ENCODE measurements at places on chromosomes 7 and 10.
A peak's percentile ranks its signal among the peaks of the same experiment; 100 is the strongest.

- DNase-seq, result no peak
These were observed 12.7 kb downstream of the CUL1 start for GRCh38 chr7:148711191-148712102.

DNA sequence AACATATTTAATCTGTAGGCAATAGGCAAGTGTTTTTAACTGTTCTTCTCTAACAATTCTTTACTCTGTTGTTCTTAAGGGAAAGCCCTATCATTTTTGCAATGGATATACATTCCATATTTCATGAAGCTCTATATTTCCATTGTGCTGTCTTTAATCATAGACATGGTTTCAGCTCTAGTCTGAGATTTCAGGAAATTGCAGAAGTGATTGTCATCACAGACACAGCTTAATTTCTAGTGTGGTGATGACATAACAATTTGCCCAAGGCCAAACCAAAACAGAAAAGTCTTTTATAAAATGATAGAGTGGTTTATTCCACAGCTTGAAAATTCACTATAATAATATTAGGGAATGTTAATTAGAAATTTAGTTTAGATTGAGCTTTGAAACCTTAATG is 494.1 kb upstream of the SEMA3A start:
- no peak for DNase-seq

GRCh38 chr10:75662715-75663114 is 231.3 kb downstream of the LRMDA start:
- DNase-seq, result no peak

DNA sequence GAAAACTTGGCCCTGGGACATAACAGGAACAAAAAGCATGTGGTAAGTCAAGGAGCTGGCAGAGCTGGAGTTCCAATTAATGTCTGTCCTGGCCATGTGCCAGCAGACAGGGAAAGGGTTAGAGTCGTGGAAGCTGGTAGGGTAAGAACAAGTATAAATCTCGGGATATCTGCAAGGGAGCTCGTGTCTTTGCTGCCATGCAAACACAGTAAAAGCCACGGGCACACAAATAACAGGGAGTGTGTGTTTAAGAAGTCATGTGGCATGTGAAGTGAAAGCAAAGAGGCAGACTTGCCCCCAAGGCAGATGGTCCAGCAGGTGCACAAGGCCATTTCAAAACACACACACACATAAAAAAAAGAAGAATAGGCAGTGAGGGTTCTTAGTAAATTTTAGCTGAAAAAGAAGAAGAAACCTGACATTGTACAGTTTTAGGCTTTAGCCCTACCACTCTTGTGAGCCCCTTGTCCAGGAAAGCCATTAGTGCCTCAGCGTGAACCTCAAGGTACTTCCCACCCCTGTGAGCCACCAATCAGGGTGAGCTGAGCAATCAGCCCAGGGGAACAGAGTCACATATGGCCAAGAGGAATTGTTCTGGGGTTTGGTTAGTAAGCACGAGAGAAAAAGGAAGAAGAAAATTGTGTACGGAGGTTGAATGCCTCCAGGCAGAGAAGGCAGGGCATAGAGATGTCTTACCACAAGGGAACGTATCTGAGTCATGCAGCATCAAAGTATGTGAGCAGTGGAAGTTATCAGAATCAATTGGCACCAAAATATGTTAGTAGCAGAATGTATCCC is 32.8 kb upstream of the ARHGAP12 start:
- DNase-seq, result no peak

DNA sequence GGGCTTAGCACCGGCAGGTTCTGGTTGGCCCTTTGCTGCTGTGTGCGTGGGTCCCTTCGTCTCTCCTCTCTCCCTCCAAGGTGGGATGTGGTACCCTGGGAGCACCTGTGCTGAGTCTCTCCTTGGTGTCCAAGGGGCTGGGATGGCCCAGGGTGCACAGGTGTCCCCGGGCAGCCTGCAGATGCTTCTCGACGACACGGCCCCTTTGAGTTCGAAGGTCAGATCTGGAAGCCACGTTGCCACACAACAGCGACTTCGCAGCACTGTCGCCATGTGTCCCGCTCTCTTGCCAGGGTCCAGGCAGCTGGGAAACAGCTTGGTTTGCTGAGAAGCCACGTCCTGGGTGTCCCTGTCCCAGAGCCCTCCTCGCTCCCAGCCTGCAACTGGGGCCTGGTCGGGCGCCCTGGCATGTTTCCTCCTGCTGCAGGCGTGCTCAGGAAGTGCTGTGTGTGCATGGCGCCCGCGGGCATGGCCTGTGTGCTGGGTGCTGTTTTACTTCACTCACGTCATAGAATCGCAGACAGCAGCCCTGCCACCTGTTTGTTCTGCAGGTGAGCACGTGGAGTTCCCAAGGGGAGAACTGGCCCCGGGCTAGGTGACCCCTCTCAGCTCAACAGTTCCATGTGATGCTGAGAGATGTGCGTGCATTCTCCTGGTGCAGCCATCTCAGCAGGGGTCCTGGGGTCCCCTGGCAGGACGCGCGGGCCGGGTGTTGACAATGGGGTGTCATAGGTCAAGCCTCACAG is 70.9 kb downstream of the DNAJB6 start:
- DNase-seq, result no peak

GRCh38 chr7:155864271-155864985 is 52.2 kb upstream of the SHH start:
- DNase-seq, result no peak

GRCh38 chr10:81251457-81252115 is 623.4 kb upstream of the NRG3 start:
- no peak for DNase-seq

DNA sequence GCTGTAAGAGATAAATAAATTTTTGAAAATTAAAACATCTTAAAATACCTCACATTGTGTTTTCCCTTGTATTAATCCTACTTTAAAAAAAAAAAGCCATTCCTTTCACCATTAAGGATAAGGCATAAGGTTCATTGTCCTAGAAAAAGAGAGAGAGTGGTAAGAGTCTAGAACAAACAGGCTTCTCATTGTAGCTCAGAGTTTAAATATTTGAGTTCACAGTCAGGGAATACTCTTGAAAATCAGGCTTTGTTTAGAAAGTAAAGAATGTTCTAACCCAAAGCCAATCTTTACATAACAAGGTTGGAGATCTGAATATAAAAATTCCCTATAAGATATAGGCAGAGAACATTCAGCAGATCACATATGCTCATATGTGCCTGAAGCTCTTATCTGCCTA is 40.2 kb upstream of the TES start:
- no peak for DNase-seq

- DNase-seq, result no peak
These were observed 113.0 kb downstream of the TRIL start for GRCh38 chr7:28845106-28845505.

DNA sequence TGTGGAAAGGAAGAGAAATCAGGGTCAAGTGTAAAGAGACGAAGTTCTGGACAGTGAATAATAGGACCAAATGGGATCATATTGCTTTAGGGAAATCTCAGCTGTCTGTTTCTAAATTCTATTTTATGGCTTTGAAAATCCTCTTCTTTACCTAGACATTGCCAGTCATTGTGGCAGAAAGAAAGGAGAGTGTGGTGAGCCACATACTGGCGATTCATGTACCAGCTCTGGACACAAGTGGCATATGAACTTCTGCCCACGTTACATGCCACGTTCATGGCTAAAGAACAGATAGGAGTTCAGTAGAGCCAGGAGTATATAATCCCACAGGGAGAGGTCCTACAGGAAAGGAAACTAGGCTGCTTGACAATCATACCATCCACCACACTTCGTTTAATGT is 28.0 kb downstream of the STARD3NL start:
- DNase-seq, result no peak

DNA sequence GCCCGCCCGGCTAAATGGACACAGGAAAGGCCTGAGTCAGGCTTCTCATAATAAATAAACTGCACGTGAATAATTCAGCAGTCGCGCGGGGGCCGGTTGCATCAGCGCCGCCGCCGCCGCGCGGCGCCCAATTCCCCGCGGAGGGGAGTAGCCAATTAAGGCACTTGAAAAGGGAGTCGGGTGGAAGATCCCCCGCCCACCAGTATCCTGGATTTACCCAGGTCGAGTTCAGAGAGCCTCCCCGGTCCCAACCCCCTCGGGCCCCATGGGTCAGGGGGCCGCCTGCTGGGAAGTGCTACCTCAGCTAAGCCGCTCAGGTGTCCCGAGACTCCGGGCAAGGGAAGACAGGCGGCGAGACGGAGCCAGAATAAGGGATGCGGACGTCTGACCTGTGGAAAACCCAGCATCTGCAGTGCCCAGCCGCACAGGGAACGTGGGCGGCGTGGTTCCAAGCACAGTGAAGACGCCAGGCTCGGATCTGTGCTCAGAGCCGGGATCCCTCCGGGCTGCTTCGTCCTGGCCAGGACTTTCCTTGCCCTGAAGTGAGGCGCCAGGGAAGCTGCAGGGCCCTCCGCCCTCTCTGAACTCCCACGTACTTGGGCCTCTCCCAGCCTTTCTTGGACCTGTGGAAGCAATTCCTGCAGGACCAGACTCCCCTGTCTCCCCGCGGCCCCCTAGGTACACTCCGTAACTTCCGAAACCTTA is 7.3 kb upstream of the LBX1 start:
- no peak for DNase-seq

GRCh38 chr10:83680470-83680891 is 458.8 kb upstream of the GHITM start:
- no peak for DNase-seq

- no peak for DNase-seq
These were observed 42.4 kb downstream of the P4HA1 start for GRCh38 chr10:73054286-73054685.

DNA sequence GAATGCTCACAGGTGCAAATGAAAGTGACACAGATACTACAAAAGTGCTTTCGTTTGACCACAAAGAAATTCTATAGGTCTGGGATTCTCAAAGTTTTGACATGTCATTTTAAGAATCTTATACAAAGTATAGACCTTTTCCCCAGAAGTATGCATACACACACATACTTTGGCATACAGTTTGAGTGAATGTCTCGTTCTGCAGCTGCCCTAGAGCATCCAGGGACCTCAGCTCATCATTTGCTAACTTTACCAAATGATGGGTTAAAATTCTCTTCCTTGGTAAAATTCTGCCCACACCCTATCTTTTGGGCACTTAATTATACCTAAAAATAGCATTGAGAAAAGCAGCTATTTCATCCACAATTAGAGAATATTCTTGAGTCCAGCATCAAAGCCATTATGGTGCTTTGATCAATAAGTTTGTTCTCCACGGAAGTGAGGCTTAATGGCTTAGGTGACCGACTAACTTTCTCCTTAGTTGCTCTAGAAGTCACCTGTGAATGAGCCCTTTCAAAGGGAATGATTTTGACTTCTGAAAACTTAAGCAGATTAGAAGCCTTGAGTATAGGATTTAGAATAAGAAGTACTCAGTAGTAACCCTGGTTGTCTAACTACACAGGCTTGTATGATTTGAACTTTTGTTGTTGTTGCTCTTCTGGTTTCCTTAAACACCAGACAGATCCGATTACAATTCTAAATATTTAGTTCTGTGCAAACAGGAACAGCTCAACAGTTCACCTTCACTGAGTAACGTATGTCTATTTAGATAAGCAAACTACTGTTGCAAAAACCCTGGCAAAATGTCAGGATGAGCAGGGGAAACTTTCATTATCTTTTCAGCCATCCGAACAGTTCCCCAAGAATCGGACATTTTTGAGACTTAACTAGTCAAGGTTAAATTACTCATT is 70.6 kb downstream of the CNNM2 start:
- DNase-seq, result no peak

- peak; percentile 76 for DNase-seq
These were observed 58.2 kb upstream of the YAE1 start for GRCh38 chr7:39507866-39508551.

- DNase-seq, result no peak
These were observed 41.6 kb upstream of the EPHB6 start for GRCh38 chr7:142813226-142813625.

GRCh38 chr10:14684354-14684753 is 90.3 kb downstream of the FAM107B start:
- no peak for DNase-seq

DNA sequence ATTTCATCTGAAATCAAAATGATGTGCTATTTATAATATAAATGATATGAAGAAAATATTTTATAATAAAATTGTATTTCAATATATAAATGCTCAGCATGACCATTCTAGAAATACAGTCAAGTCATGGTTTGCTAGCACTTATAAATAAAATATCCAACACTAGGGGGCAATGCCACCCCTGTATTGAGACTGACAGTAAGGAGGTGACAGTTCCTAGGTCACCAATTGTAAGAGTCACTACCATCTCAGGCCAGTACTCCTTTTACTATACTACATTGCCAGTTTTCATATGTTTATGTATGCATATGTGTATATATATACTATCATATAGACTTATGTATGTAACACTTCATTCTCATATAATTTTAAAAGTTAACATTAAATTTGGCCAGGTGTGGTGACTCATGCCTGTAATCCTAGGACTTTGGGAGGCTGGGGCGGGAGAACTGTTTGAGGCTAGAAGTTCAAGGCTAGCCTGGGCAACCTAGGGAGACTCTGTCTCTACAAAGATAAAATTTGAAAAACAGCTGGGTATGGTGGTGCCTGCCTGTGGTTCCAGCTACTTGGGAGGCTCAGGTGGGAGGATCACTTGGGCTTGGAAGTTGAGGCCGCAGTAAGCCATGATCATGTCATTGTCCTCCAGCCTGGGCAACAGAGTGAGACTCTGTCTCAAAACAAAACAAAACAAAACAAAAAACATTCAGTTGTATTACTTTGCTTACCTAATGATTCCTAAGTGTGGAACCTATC is 2.4 kb upstream of the CNOT4 start:
- DNase-seq, result no peak

DNA sequence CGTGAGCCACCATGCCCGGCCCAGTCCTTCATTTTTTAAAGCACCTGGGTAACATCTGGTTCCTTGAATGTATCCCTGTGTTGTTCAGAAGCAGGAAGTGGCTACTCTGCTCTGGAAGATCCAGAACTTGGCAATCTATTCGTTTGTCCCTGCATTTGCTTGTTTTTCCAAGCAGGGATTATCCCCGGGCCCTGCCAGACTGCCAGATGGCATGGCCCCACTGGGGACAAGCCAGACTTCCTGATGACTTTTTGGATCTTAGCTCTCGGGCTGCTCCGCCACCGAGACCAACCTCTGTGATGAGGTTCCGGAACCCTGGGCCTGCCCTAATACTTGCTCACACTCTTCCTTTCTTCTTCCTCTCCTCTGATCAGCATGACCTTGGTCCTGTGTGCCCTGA is 496.7 kb downstream of the TYW1 start:
- DNase-seq, result no peak

DNA sequence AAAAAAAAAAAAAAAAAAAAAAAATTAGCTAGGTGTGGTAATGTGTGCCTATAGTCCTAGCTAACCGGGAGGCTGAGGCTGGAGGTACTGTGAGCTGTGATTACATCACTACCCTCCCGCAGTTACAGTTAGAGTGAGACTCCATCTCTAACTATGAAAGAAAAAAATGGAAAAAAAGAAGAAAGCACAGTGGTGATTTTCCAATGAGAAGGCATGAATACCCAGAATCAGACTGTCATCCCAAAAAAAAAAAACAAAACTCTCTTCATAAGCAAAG is 269.9 kb upstream of the MKLN1 start:
- no peak for DNase-seq

GRCh38 chr7:22677680-22678079 is 49.3 kb upstream of the IL6 start:
- DNase-seq, result no peak

- no peak for DNase-seq
These were observed 2.5 kb upstream of the MLXIPL start for GRCh38 chr7:73626814-73627213.

- no peak for DNase-seq
These were observed 39.7 kb downstream of the OTUD1 start for GRCh38 chr10:23478570-23478969.

All from NCI-H187 (cell line).